ENCODE measurements at places on chromosomes 3 and 15.

GRCh38 chr3:125200731-125201139, 11.8 kb downstream of the SLC12A8 start:
- no peak for DNase-seq

DNA sequence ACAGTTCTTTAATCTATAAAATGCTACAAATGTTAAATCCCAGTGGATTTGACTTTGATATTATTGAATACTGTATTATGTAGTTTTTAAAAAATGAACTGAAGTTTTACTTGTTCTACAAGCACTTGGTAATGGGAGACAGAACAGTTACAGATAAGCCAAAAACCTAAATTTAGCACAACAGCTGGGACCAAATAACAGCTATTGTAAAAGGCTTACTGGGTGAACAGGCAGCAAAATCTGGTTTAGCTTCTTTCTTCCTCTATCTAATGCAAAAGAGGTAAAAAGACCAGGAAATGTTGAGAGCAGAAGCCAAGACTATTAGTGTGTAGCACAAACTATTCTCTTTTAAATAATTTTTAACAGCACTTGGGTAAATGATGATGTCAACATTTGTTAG, 1.6 kb upstream of the ATOSA start:
- DNase-seq, result no peak

DNA sequence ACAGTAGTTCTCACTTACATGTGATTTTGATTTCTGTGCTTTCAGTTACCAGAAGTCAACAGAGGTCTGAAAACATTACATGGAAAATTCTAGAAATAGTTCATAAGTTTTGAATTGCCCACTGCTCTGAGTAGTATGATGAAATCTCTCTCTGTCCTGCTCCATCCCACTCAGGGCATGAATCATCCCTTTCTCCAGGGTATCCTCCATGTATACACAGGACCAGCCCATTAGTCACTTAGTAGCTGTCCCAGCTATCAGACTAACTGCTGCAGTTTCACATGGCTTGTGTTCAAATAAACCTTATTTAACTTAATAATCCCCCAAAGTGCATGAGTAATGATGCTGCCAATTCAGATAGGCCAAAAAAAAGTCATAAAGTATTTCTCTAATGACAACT, 38.6 kb downstream of the EPHA3 start:
- no peak for DNase-seq

GRCh38 chr3:69385723-69386555, at the start of gene FRMD4B:
Gene FRMD4B (minus strand): TSS chr3:69386088. CDS start chr3:69385989, 99 bp downstream.
- peak; percentile 73 for DNase-seq

DNA sequence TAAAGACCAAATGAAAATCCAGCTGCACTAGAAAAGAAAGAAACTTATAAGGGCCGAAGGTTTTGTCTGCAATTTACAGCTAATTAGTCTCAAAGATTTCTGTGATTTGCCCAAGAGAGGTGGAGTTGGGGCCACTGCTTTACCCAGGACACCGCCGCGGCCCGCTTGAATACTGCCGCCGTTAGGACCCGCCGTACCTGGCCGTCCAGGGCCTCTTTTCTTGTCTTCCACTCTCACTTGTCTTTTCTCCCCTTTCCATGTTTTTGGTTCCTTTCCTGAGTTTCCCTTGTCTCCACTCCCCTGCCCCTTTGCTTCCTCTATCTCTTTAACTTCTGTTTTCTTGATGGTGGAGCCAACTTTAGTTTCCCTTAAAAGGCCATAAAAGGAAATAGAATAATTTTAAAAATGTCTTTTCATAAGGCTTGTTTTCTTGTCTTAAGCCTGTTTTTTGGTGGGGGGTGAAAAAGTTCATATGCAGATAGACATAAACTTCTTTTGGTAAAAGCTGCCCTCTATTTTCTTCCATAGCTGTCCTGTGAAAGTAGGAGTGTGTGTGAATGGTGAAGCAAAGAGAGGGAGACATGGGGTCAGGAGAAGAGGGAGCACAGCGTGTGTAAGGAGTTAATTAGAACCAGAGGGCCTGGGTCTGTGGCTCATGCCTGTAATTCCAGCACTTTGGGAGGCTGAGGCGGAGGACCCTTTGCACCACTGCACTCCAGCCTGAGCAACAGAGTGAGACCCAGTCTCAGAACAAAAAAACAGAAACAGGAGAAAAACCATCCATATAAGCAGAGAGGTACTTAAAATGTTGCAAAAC, 16.0 kb upstream of the CCNL1 start:
- DNase-seq, result peak; percentile 57

DNA sequence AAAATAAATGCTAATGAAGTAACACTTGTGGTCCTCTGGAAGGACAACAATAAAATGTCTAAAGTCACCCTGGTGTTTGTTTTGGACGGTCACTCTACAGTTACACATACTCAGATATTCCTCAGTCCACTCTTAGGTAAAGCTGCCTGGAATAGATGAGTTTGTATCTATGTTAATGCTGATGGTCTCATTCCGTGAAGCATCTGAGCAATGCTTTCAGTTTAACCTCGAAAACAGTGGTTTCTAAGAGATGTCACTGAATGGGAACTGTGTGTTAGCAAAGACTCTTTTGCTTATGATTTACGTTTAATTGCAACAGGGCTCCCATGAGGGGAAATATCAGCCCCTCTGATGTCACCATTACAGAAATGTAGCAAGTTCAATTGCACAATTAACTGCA, 49.1 kb downstream of the FBN1 start:
- no peak for DNase-seq

DNA sequence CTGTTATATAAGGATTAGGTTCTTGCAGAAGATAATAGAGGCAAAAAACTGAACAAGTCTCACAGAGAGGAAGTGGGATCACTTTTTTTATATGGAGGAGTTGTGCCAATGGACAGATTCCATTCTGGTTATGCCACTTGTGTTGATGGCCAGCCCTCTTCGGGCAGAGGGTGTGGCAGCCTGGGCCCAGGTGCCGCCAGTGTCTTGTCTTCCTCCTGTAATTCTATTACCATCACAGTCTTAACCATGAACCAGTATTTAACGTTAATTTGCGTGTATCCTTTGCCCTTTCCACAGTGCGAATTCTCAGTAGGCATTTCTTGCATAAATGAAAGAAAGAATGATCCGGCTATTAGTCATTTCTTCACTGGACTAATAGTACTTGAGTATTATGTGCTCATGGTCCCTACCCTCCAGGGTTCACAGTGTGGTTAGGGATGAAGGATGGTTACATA, 7.0 kb upstream of the USP4 start:
- DNase-seq, result no peak

GRCh38 chr15:90219421-90220141, 14.2 kb downstream of the CIB1 start:
- no peak for DNase-seq

- DNase-seq, result no peak
These were observed 651.4 kb upstream of the NECTIN3 start for GRCh38 chr3:110420158-110420641.

- DNase-seq, result no peak
These were observed 52.6 kb downstream of the NMD3 start for GRCh38 chr3:161273589-161274218.

DNA sequence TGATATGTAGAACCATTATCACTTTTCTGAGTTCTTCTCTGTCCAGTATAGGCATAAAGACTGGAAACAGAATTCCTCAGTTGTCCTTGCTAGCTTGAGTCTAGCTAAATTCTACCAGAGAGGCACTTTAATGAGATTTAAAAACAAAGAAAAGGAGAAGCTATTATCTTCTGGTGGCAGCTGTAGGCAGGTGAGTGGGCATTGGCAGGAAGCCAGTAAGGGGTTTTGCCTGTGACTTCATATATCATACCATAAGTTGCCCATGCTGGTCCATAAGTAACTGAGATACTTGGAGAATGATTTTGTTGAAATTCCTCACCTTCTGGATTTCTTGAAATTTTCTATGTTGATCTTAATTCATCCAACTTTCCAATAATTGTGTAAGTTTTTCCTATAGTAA, 402.3 kb upstream of the TGFBR2 start:
- no peak for DNase-seq

DNA sequence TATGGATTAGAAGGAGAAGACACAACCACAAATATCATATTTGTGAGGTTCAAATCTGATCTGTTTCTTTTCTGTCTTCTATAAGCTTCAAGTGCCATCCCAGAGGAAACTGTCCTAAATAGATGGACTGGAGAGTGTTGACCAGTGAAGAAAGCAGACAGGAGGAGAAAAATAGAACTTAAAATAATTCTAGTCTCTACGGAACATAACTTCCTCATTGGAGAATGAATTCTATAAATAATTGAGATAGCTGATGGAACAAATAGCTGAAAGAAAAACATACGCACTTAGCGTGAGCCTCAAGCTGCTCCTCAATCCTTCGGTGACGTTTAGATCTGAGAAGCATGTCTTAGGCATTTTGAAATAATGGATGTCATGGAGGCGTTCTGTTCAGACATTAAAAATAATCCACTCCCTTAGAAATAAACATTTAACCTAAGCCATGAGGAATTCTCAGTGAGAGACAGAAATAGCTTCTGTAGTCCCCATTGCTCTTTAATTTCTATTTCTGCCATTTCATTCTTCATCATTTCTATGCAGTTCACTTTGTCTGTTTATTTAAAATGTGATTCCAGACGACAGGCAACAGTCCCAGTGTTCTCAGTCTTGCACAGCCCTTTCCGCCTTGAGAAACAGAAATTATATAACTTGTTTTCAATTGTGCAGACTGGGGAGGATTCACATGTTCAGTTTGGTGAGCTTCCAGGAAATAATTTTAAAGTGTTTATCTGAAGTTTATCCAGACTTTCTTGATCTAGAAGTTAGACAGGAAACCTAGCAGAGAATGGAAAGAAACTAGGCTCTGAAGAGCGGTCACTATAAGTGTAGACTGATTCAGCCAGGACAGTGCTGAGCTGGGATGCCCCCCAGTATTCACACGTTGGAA, 97.3 kb downstream of the NR1D2 start:
- DNase-seq, result no peak

DNA sequence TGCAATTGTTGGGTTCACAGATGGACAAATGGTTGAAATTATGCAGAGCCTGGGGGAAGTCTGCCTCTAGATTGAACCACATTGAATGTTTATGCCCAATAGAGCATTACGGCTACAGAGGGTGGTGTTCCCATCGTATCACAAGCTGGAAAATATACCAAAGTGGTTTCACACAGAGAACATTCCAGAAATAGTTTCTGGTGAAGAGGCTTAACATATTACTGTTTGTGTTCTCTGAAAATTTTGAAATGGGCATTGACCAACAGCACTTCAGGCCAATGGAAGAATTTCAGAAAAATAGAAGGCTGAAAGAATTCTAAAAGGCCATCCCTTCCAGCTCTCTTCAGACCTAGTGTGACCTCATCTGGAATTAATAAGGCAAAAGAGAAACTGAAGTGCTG, 203.9 kb downstream of the NEK10 start:
- DNase-seq, result no peak

DNA sequence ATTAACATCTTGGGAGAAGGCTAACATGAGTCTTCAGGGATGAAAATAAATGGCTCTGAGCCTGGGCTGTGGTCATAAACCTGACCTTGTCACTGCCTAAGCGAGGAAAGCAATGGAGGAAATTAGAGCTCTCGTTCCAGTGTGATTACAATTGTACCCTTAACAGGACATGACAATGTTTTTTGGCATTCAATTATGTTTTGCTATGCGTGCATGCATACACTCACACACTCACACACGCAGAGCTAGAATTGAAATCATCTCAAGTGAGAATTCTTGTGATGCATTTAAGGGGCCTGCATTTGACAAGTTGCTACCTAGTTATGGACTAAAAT, 24.1 kb downstream of the ZNF80 start:
- DNase-seq, result no peak

- peak; percentile 27 for DNase-seq
These were observed 226.8 kb upstream of the IGF1R start for GRCh38 chr15:98421419-98422129.

- DNase-seq, result peak; percentile 85
These were observed 19.0 kb upstream of the TRAK1 start for GRCh38 chr3:42071904-42072812.

GRCh38 chr3:130901463-130902204, 7.8 kb downstream of the ATP2C1 start:
- no peak for DNase-seq

- no peak for DNase-seq
These were observed 76.2 kb downstream of the CCK start for GRCh38 chr3:42189736-42190135.

GRCh38 chr3:24320601-24321000, 174.0 kb downstream of the THRB start:
- DNase-seq, result no peak

- DNase-seq, result no peak
These were observed 23.3 kb upstream of the RASGRF1 start for GRCh38 chr15:79113831-79114230.

- no peak for DNase-seq
These were observed 209.4 kb upstream of the DPH6 start for GRCh38 chr15:35755237-35755802.

DNA sequence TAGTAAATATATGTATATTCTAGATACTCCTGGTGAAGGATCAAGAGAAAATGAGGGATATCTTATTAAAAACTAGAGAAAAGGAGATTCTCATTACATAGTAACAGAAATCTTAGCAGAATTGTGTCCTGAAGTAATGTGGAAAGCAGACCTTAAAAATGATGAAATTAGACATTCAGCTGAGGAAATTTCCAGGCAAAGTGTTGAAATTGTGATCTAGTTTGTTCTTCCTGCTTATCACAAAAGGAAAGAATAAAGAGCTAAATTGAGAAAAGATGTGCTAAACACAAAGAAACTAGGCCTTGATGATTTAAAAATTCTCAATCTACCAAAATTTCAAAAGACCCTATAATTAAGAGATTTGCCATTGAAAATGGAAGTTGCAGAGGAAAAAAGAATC, 362.6 kb upstream of the PLSCR5 start:
- no peak for DNase-seq

DNA sequence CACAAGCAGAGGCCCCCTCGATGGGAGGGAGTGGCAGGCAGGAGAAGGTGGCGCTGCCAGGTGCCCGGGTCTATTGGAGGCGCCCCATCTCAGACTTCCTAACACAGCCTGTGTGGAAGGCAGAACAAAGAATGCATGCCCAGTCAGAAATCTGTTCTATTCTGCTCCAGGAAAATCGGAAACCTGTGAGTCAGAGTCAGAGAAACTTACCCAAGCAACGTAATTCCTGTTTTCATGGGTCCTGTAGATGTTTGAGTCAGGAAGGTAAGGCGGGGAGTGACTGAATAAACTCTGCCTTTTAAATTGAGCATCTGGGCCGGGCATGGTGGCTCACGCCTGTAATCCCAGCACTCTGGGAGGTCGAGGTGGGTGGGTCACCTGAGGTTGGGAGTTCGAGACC, 13.7 kb downstream of the MAP6D1 start:
- no peak for DNase-seq

- DNase-seq, result no peak
These were observed 138.2 kb upstream of the CNTN4 start for GRCh38 chr3:1960506-1960905.
